PC-3 (cell line): ENCODE measurements at places on chromosomes 16 and 17. TPM values are rescaled to one million over a fixed set of nuclear protein-coding genes. Genes with fewer than 3 reads are reported as not detected.

Gene CCDC200
- total RNA-seq = not detected in 2 replicates

Gene TP53TG3F
- not detected in 2 replicates for total RNA-seq

Gene RTN4RL1
- total RNA-seq = 6.9 and 7.9 TPM in 2 replicates

Gene TOM1L1
- 35.4 and 48.1 TPM in 2 replicates for total RNA-seq

Gene ANKS4B
- not detected in 2 replicates for total RNA-seq

Gene PRR15L
- 3.8 and 6.0 TPM in 2 replicates for total RNA-seq

Gene C17orf50
- total RNA-seq = not detected in 2 replicates

GRCh38 chr16:51321251-51321650 lies 170.2 kb upstream of the SALL1 start:
- H3K27me3 ChIP-seq = no peaks in the 10 kb centered on the region
- no peak overlapping the region for H3K27ac ChIP-seq
- no peaks in the 10 kb centered on the region for H3K4me1 ChIP-seq
- no peaks in the 10 kb centered on the region for H3K36me3 ChIP-seq
- H3K4me3 ChIP-seq = no peak overlapping the region

GRCh38 chr17:80512233-80512632 lies 32.4 kb upstream of the RPTOR start:
- peaks cover 6% of the 10 kb centered on the region; the same call in 1 of the 2 replicates for H3K4me1 ChIP-seq
- H3K27ac ChIP-seq = no peak overlapping the region
- no peak overlapping the region for H3K4me3 ChIP-seq

- H3K4me3 ChIP-seq = no peak overlapping the region
- peaks cover 29% of the 10 kb centered on the region for H3K4me1 ChIP-seq
- peak overlapping the region; percentile 65 for H3K27ac ChIP-seq
- peak; percentile 78 for DNase-seq
- peaks cover 11% of the 10 kb centered on the region for H3K36me3 ChIP-seq
- H3K27me3 ChIP-seq = no peaks in the 10 kb centered on the region
These were observed 88.5 kb downstream of the HELZ start for GRCh38 chr17:67156269-67157199.

- H3K4me1 ChIP-seq = peaks cover 4% of the 10 kb centered on the region; the same call in 1 of the 2 replicates
- H3K27me3 ChIP-seq = peaks cover 21% of the 10 kb centered on the region
- no peaks in the 10 kb centered on the region for H3K36me3 ChIP-seq
- no peak overlapping the region for H3K27ac ChIP-seq
These were observed 17.4 kb downstream of the IRF8 start for GRCh38 chr16:85916141-85916890.

DNA sequence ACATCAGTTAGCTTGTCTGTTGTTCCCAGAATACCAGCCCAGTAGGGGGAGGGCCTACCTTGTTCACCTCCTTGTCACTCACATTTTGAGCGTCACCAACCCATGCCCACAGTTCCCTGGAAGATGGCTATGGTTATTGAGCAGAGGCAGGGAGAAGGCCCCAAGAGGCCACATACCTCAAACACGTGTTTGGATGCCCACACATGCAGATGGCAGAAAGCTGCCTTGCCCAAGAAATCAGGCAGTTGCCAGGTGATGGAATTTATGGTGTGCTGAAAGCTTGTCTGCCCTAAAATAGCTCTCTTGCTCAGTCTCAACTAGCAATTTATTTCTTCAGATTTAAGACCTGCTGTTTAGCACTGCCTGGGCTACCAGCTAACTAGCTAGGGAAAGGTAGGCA lies 16.5 kb upstream of the CMTM4 start:
- H3K27me3 ChIP-seq = no peaks in the 10 kb centered on the region
- no peak for DNase-seq
- no peaks in the 10 kb centered on the region for H3K36me3 ChIP-seq
- no peak overlapping the region for H3K4me3 ChIP-seq
- no peak overlapping the region for H3K27ac ChIP-seq

DNA sequence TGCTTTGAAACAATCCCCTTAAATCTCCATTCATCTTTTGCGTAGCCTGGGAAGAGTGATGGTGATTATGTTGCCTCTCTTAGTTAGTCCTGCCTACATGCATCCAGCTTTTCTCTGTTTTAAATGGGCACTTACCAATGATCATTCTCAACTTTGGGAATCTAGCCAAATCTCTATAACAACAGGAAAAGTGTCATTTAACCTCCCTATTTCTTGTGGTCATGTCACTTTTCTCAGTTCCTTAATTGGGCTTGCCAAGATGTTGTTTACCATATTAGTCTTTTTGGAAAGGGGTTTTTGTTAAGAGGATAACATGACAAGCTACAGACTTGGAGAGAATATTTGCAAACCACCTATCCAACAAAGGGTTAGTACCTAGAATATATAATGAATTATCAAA lies 15.6 kb upstream of the CLEC10A start:
- no peaks in the 10 kb centered on the region for H3K27me3 ChIP-seq
- H3K27ac ChIP-seq = no peak overlapping the region
- no peaks in the 10 kb centered on the region for H3K36me3 ChIP-seq
- no peak overlapping the region for H3K4me3 ChIP-seq

DNA sequence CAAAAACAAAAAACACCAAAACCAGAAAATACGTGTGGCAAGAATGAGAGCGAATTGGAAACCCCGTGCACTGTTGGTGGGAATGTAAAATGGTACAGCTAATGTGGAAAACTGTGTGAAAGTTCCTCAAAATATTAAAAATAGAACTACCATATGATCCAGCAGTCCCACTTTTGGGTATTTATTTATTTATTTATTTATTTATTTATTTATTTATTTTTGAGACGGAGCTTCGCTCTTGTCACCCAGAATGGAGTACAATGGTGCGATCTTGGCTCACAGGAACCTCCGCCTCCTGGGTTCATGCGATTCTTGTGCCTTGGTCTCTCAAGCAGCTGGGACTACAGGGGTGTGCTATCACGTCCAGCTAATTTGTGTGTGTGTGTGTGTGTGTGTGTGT lies 29.5 kb upstream of the MAPK3 start:
- no peak overlapping the region for H3K27ac ChIP-seq
- no peak overlapping the region for H3K4me3 ChIP-seq
- DNase-seq = no peak
- no peaks in the 10 kb centered on the region for H3K36me3 ChIP-seq
- no peaks in the 10 kb centered on the region for H3K4me1 ChIP-seq

DNA sequence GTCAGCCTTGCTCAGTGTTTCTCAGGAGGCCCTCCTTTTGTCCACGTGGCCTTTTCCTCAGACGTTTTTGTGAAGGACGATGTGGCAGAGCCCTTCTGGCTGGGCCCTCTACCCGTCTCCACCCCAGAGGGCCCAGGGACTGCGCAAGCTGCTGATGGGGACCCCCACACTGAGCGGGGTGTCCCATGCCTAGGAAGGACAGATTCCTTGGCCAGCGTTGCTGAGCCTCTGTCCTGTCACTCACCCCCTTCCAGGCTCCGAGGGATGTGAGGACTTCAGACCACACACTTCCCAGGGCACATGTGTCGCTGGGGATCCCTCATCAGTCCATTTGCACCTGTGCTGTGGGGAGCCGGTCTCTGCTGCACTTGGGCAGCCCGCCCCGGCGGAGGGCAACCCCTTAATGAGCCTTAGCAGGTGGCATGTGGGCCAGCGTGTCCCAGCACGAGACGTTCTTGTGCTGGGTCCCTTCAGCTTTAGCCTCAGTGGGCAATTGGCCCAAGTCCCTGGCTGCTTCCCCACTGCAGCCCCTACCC lies 48.3 kb downstream of the NT5M start:
- no peak overlapping the region for H3K4me3 ChIP-seq
- no peaks in the 10 kb centered on the region for H3K27me3 ChIP-seq
- H3K4me1 ChIP-seq = peaks cover 7% of the 10 kb centered on the region; the same call in 1 of the 2 replicates
- H3K27ac ChIP-seq = no peak overlapping the region

DNA sequence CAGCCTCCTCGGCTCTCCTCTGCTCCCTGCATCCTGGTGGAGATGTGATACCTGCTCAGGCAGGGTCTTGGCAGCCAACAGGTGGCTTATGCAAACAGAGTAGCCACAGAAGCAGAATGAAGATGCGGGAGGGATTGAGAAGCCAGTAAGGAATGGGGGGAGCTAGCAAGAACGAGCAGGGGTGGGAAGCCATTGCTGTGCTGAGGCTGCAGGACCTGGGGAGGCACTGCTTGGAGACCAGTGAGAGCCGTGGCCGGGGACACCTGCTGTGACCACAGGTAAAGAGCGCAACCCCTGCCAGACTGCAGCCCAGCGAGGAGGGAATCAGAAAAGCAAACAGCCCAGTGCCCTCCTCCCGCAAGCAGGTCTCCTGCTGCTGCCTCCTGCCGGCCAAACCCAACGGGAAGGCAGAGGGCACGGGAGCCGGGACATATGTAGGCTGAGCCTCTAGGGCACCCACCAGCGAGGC lies 14.7 kb downstream of the AIPL1 start:
- H3K27ac ChIP-seq = no peak overlapping the region
- H3K27me3 ChIP-seq = no peaks in the 10 kb centered on the region
- no peak overlapping the region for H3K4me3 ChIP-seq

DNA sequence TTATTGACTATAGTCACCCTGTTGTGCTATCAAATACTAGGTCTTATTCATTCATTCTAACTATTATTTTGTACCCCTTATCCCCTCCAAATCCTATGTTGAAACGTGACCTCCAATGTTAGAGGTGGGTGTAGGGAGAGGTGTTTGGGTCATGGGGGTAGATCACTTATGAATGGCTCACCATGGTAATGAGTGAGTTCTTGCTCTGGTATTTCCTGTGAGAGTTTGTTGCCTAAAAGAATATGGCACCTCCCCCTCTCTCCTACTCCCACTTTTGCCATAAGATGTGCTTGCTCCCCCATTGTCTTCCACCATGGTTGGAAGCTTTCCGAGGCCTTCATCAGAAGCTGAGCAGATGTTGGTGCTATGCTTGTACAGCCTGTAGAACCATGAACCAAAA lies 59.3 kb upstream of the BRD7 start:
- H3K27ac ChIP-seq = no peak overlapping the region
- H3K4me3 ChIP-seq = no peak overlapping the region
- no peak for DNase-seq
- no peaks in the 10 kb centered on the region for H3K36me3 ChIP-seq

- H3K4me3 ChIP-seq = no peak overlapping the region
- H3K4me1 ChIP-seq = peaks cover 5% of the 10 kb centered on the region; the same call in 1 of the 2 replicates
- H3K36me3 ChIP-seq = peaks cover 5% of the 10 kb centered on the region
- H3K27ac ChIP-seq = no peak overlapping the region
- H3K27me3 ChIP-seq = no peaks in the 10 kb centered on the region
These were observed 10.3 kb downstream of the CDRT4 start for GRCh38 chr17:15456972-15457722.

DNA sequence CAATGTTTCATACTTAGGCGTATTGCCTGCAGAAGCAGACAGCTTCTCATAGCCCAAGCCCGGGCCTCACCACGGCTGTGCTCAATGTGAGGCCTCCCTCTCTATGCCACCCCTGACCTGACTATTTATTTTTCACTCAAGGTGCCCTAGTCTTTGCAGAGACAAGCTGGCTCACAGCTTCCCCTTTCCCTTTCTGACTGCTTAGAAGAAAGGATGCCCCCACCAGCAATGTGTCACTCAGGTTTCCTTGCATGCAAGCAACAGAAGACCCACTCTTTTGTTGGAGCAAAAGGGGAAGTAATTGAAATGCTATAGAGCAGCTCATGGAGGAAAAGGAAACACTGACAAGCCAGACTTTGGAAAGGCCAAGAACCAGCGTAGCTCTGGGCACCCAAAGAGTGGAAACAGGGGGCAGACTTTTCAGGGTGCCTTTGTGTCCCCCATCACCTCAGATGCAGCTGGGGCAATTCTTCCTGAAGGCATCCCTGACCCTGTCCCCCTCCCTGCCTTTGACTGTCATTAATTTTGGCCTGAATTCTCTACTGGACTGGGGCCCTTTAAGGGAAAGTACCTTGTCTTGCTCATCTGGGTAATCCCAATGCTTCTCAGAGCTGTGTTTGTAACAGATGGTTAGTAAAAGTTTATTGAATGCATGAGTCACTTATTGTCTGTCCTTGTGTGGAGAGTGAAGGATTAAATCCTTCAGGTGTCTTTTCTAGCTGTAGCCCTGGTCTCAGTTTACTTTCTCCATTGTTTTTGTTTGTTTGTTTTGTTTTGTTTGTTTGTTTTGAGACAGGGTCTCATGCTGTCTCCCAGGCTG lies 17.8 kb downstream of the RGS9 start:
- H3K4me3 ChIP-seq = no peak overlapping the region
- H3K27ac ChIP-seq = 0 out of 2 replicates have a peak overlapping the region, but pooled peaks have one; percentile 23
- no peaks in the 10 kb centered on the region for H3K27me3 ChIP-seq
- peak; percentile 88 for DNase-seq

DNA sequence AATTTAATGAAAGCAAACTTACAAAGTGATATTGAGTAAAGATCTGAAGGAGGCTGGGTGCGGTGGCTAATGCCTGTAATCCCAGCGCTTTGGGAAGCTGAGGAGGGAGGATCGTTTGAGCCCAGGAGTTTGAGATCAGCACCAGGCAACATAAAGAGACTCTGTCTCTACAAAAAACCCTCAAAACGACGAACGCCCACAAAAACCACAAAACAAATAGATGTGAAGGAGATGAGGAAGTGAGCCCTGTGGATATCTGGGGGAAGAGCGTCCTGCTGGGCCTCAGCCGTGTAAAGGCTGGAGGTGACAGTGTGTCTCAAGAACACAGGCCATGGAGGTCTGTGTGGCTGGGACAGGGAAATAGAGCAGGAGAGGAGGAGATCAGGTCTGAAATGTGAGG lies 68.8 kb downstream of the ITFG1 start:
- H3K36me3 ChIP-seq = no peaks in the 10 kb centered on the region
- no peak overlapping the region for H3K4me3 ChIP-seq
- H3K4me1 ChIP-seq = peaks cover 23% of the 10 kb centered on the region
- no peaks in the 10 kb centered on the region for H3K27me3 ChIP-seq
- peak; percentile 71 for DNase-seq

GRCh38 chr17:81866440-81867169 lies 4.5 kb downstream of the ARHGDIA start:
- H3K4me3 ChIP-seq = no peak overlapping the region
- peaks cover 16% of the 10 kb centered on the region; the same call in 1 of the 2 replicates for H3K36me3 ChIP-seq
- peaks cover 61% of the 10 kb centered on the region for H3K4me1 ChIP-seq
- peak overlapping the region; percentile 95; the same call in 1 of the 2 replicates for H3K27ac ChIP-seq

DNA sequence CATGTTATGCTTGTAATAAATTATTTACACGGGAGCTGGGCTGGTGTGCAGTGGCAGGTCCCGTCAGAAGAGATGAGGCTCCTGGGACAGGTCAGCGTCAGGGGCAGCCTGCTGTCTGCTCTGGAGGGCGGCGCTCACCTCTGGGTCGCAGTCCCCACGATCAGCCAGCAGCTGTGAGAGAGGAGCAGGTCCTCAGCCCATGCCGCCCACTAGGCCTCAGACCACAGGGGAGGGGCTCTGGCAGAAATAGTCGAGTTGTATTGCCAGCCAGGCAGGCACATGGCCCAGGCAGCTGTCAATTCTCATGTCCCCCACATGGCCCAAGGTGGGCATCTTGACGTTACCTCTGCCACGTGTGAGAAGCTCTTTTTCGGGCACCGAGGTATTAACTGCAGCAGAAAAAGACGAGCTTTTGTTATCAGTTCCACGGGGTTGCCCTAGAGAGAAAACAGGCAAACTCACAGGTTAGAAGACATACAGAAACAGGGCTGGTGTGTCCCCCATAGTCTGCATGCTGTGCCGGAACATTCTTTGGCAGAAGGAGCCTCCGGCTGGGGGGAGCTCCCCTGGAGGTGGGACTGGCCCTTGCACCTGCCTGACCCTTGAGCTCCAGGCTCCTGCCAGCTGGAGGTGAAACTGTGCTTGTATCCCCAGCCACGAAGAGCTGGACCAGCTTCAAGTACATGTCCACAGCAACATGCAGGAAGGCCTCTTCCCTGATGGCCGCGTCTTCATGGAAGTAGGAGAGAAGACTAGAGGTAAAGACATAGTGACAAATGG lies 17.4 kb downstream of the ZNF276 start:
- H3K27ac ChIP-seq = no peak overlapping the region
- H3K4me1 ChIP-seq = no peaks in the 10 kb centered on the region

- no peak overlapping the region for H3K27ac ChIP-seq
- no peak overlapping the region for H3K4me3 ChIP-seq
- H3K4me1 ChIP-seq = peaks cover 12% of the 10 kb centered on the region; the same call in 1 of the 2 replicates
- H3K27me3 ChIP-seq = no peaks in the 10 kb centered on the region
- peaks cover 33% of the 10 kb centered on the region for H3K36me3 ChIP-seq
These were observed 6.1 kb downstream of the PYCARD start for GRCh38 chr16:31196324-31197088.
